ENCODE measurements at places on chromosomes 5 and 9.

DNA sequence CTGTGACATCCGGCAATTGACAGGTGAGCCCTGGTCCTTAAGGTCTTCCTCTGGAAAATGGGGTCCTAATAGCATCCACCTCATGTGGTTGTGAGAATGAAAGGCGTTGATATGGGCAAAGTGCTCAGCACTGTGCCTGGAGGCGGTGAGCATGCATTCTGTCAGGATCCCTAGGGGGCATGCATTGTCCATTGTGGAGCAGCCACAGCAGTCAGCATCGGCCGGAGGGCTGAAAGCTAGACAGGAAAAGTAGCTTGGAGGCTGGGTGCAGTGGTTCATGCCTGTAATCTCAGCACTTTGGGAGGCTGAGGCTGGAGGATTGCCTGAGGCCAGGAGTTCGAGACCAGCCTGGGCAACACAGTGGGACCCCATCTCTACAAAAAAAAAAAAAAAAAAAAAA, 122.2 kb downstream of the LHX2 start:
- no peak for DNase-seq

DNA sequence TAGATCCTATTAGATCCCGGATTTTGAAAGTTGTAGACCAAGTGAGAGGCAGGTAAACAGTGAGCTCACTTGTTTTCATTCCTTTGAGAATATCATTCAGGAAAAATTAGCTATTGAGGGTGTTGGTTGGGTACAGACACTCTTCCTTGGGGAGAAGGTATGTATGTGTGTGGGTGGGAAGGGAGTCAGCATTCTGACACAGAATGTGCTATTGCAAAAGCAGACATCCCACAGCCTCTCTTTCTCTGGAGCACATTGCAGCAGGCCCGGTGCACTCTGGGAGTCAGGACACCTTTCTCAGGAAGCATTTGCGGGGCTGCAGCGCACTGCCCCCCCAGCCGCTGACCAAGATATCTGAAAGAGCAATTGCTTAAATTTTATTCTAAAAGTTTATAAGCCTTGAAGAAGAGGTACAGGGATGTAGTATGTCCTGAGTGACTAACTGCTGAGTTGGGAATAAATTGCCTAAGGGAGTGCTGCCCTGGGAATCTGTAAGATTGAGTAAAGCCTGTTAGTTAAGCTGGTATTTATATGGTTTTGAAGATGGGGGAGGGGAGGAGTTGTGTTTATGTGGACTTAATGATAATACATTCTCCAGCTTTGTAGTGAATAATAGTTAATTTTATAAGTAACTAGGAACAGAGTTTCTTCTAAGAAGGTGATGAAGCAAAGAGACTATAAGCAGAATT, 5.2 kb downstream of the TNFAIP8 start:
- no peak for DNase-seq

DNA sequence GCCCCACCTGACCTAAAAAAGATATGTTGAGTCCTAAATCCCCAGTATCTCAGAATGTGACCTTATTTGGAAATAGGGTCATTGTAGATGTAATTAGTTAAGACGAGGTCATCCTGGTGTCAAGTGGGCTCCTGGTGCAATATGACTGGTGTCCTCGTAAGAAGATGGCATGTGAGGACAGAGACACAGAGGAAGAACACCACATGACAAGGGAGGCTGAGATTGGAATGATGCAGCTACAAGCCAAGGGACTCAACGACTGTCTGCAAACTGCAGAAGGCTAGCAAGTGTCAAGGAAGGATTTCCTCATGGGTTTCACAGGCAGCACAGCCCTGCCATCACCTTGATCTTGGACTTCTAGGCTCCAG, 100.4 kb upstream of the DAP start:
- DNase-seq = no peak

GRCh38 chr5:136330353-136331038, 34.8 kb downstream of the TRPC7 start:
- DNase-seq = no peak

DNA sequence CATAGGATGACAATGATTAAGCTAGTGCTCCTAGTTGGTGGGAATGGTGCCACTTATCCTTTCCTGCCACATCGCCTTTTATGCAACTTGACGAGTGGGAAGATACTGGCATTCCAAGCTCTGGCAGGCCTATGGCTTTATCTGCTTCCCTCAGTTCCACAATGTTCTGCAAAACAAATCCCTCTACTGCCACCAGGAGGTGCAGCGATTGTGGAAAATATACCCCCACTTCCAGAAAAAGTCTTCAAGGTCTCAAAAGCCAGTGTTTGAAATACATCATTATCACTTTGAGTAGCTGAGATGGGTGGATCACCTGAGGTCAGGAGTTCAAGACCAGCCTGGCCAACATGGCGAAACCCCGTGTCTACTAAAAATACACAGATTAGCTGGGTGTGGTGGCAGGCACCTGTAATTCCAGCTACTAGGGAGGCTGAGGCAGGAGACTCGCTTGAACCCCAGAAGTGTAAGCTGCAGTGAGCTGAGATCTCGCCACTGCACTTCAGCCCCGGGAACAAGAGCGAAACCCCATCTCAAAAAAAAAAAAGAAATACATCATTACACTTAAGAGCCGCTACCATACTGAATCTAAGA, 3.4 kb downstream of the CLINT1 start:
- peak; percentile 20 for DNase-seq

GRCh38 chr5:41722359-41722950, 147.8 kb downstream of the OXCT1 start:
- no peak for DNase-seq
